GM12864 (cell line): ENCODE measurements at places on chromosomes 11 and 22.

- no peak for DNase-seq
These were observed 1.5 kb downstream of the IL17RA start for GRCh38 chr22:17086296-17086695.

DNA sequence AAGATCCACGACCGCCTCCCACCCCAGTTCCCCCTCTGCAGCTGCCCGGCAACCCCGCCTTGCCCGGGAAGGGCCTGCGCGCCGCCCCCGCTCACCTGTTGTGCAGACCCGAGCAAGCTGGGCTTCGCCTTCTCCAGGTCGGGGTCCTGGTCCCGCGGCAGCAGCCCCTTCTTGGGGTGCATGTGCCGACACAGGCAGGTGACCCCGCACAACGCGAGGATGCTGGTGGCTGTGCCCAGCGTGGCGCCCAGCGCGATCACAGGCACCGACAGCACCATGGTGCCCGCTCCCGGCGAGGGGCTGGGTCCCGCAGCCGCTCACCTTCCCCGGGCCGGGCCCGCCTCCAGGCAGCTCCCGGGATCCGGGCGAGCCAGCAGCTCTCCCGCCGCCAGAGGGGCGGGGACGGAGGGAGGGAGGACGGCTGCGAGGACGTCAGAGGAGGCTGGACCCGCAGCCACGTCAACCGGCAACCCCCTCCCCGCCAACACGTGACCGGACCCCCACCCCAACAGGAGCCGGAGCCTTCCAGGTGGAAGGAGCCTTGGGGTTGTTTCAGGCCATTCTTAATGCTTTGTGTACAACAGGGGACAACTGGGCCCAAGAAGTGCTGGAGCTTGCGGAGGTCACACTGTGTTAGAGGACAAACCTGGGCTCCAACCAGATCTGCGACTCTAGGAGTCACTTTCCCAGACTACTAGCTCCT is at the start of gene SYT13:
Gene SYT13 (minus strand): TSS at position 412 of the 703 bp plus-strand sequence. CDS start 134 bp downstream, at position 278.
- no peak for DNase-seq

- no peak for DNase-seq
These were observed 1.7 kb downstream of the AMOTL1 start for GRCh38 chr11:94769880-94770279.

GRCh38 chr11:71355281-71355680 is 92.9 kb downstream of the DHCR7 start:
- DNase-seq, result no peak

DNA sequence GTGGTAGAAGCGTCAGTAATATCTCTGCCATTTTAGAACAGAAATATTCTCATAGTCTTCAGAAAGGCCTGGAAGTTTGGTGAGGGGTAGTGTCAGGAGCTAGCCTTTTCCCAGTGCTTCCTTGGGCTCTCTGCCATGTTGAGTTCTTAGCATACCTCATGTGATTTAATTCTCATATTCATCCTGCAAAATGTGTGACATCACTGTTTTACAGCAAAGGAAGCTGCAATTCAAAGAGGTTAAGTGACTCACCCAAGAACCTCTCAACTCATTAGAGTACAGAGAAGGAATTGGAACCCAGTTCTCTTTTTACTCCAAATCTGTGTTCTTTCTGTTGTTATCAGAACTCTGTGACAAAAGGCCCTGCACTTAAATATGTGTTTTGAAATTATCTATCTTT is 72.1 kb downstream of the RNF169 start:
- no peak for DNase-seq

DNA sequence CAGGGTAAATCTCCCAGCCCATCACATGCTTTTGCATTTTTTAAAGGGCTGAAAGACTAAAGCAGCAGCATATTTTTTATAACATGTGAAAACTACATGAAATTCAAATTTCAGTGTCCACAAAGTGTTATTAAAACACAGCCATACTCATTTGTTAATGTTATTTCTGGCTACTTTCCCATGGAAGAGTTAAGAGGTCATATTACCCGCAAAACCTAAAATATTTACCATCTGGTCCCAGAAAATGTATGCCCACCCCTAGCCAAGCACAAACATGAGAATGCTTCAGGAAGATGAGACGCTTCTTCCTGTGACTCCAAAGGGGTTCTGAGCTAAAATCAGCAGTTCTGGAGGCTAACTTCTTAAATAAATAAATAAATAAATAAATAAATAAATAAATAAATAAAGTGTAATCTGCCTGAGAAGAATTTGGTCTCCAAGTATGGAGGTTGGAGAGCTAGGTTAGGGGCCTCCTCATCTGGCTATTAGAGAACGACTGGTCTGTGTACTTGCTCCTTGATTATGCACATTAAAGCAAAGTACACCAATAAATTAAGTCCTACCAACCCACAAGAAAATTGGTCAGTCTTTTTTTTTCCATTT is 9.7 kb downstream of the IMMP1L start:
- no peak for DNase-seq

- DNase-seq, result no peak
These were observed 3.4 kb downstream of the FAM83F start for GRCh38 chr22:39997939-39998726.

GRCh38 chr22:47923011-47923427 is 1160.6 kb downstream of the TBC1D22A start:
- DNase-seq, result no peak

- DNase-seq, result no peak
These were observed 52.6 kb upstream of the EMID1 start for GRCh38 chr22:29152954-29153719.
